ENCODE measurements at places on chromosomes 12 and 14.

DNA sequence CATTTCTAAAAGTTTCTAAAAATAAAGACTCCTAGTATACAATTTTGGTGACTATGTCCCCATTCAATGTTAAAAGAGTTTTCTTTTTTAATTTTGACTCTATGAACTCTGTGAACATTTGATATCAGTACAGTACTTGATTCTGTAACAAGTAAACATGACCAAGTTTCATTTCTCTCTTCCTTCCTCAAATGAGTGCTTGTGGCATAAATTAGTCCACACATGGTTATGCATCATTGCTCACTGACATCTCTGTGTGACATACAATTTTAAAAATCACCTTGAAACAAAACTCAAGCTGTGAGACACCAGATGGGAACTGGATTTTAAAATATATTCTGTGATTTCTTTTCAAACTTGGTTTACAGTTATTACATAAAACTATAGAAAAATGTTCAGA, 253.9 kb upstream of the MDGA2 start:
- no peak for DNase-seq

- no peak for DNase-seq
These were observed 96.6 kb downstream of the NCOR2 start for GRCh38 chr12:124470806-124471205.

GRCh38 chr14:89473989-89474388, 57.0 kb upstream of the FOXN3 start:
- DNase-seq: peak; percentile 51

DNA sequence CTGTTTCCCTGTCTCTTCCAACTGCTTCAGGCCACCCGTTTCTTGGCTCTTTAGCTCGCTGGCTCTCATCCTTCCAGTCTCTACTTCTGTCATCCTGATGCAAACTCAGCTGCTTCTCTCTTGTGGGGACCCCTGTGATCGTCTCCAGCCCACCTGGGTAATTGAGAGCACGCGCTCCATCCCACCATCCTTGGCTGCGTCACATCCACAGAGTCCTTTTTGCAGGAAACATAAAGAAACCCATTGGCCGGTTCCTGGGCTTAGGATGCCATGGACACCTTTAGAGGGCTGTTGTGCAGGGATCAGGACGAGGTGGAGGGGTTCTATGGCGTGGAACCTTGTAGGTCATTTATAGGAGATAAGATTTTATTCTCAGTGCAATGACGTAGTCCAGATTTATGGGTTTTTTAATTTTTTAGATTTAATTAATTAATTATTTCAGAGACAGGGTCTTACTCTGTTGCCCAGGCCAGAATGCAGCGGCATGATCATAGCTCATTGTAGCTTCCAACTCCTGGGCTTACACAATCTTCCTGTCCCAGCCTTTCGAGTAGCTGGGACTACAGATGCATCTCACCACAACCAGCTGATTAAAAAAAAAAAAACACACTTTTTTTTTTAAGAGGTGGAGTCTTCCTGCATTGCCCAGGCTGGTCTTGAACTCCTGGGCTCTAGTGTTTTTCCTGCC, 82.6 kb downstream of the CCDC92 start:
- no peak for DNase-seq

- no peak for DNase-seq
These were observed 30.9 kb upstream of the KLRD1 start for GRCh38 chr12:10276774-10277173.

DNA sequence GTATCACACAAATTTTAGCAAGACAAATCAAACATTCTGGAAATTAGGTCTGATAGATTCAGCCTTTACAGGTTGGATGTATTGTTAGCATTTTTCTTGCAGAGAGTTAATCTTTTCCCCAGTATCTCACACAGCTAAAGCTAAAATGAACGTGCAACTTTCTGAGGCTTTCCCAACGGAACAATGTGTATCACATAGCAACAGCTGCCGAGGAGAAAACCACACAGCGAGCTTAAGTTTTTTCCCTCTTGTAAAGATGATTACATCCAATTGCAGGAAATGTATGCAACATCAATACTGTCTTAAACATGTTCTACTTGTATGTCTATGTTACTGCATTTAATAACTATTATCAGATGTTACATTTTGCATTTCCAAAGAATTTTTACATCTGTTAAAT, 182.2 kb downstream of the CCDC59 start:
- no peak for DNase-seq

- no peak for DNase-seq
These were observed 18.1 kb upstream of the SSPN start for GRCh38 chr12:26177283-26177682.

DNA sequence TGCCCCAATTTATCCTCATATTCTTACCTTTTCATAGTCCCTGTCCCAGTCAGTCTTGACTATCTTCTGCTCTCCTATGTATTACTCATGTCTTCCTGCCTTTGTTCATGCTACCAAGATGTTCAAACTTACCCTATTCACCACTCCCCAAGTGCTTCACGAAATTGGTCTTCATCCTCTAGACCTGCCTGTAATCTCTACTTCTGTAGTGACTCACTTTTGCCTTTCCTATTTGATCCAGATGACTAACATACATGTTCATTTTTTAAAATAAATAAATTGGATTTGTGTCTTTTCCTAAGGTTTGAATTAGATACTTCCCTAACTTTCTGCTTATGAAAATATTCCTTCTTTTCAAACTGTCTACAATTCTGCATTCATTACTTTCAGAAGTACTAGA, 107.7 kb upstream of the PPM1H start:
- DNase-seq: peak; percentile 30

DNA sequence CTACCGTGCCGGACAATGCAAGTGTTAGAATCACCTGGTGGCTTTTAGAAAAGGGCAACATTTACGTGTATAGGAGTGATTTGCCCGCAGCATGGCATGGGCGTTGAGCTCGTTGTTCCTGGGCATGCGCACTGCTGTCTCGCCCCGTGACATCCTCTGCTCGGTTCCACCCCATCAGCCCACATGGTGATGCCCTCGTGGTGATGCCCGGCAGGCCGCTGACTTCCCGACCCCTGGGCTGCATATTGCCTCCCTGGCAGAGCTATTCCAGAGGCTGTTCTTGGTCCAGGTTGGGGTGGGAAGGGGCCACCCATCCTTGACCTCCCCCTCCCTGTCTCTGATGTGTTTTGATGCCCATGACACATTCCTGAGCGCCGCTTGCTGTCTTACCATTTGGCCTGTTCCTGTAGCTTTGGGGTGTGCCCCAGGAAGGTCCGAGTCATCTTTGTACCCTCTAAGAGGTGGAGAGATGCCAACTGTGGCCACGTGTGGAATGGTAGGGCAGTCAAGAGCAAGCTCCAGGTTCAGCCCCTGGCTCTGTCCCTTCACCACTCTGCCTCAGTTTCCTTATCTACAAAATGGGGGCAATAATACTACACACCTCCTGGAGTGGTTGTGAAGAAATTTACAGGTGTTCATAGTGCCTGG, 4.8 kb downstream of the HIP1R start:
- DNase-seq: peak; percentile 31

GRCh38 chr12:96879301-96879700, 27.8 kb upstream of the NEDD1 start:
- DNase-seq: peak; percentile 8

DNA sequence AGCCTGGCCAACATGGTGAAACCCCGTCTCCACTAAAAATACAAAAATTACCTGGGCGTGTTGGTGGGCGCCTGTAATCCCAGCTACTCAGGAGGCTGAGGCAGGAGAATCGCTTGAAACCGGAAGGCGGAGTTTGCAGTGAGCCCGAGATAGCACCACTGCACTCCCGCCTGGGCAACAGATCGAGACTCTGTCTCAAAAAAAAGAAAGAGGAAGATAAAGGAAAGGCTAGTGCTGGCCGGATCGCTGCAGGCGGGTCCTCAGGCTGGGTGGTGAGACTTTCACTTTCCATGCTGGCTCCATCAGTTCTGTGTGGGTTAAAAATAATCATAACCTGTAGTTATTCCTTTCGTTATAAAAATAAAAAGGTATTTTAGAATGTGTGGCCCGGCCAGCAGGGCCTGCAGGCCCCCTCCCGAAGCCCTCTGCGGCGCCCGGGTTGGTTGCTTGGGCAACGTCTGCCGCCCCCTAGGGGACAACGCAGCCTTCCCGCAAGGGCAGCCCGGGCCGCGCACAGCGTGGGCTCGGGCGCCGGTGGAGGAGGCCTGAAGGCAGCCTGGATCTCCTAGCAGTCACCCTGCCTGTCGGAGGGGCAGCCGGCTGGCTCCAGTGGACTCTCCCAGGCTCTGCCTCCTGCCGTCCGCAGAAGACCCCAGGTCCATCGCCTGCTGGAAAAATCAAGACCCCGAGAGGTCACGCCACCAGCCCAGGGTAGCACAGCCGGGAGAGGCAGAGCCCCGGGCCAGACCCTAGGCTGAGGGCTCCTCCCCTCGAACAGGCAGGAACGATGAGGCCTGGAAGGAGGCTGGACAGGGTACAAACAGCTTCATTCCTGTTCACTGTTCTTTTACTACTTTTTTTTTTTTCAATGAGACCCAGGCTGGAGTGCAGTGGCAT, 5.0 kb upstream of the SLC25A47 start:
- DNase-seq: peak; percentile 50

DNA sequence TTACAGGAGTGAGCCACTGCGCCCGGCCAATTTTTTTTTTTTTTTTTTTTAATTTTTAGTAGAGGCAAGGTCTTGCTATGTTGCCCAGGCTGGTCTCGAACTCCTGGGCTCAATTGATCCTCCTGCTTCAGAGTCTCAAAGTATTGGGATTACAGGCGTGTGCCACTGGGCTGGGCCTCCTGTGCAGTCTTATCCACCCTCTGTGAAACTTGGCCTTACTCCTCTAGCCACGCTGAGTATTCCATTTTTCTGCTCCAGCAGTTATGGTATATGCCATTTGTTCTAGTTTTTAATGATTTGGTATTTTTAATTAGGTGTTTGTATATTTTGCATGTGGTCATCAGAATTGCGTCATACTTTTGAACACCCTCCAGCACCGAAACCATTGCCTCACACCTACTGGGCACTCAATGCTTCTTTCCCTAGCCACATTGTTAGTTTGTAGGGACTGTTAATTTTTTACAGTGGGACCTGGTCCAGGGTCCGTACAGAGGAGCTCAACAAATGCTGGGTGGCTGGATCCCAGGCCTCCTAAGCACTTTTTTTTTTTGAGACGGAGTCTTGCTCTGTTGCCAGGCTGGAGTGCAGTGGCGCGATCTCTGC, 11.4 kb downstream of the RIOX1 start:
- DNase-seq: no peak
